T-helper 2 cell (primary cell): ENCODE measurements at places on chromosomes 6 and 20.
A peak's percentile ranks its signal among the peaks of the same experiment; 100 is the strongest.

DNA sequence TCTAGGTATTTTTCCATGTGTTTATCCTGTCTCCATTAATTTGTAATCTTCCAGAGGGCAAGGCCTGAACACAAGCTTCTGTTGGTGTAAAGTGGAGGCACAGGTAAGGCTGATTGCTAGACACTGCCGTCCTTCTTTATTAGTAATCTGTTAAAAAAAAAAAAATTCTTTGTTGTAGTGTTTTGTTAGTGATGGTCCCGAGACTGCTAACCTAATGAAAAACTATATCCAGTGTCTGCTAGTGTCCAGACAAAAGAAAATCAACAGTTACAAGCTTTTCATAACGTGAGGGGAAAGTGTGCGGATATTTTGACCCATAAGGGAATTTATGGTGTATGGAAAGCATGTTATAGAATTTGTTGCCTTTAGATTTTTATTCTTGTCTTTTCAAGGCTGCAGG lies 4.2 kb upstream of the HIVEP1 start:
- no peak for DNase-seq

DNA sequence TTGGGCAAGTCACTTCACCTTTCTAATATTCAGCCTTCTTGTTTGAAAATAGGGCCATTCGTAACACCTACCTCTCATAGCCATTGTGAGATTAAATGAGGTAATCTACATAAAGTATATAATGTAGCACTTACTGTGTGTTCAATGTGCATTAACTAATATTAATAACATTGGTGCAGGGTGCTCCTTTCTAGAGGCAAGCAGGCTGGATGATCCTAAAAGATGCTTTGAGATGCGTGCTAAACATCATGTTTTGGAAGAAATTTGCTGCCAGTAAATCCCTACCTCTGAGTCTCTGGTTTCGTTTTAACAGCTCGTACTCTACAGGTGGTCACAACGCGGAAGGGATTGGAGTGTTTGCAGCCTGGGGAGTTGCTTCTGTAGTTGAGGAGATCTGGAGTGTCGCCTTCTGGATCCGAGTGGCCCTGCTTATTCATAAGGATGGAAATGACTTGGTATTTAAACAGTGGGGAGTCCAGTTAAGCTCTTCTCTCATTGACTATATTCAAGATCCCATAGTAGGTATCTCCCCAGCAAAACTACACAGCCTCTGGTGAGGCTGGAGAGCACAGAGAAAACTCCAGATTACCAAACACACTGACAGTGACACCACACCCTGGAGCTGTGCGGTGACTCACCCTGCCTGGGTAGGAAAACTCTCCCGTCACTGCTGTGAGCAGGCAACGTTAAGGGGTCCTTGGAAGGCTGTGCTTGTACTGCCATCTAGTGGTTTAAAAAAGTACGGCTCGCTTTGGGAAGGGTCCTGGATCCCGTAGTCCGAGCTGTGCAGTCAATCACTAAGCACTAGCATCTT lies 107.9 kb downstream of the MAP3K7 start:
- peak; percentile 72 for DNase-seq

- DNase-seq: no peak
These were observed 24.2 kb downstream of the TFAP2A start for GRCh38 chr6:10390495-10391298.

GRCh38 chr6:5644523-5645185 lies 362.1 kb downstream of the NRN1 start:
- no peak for DNase-seq

DNA sequence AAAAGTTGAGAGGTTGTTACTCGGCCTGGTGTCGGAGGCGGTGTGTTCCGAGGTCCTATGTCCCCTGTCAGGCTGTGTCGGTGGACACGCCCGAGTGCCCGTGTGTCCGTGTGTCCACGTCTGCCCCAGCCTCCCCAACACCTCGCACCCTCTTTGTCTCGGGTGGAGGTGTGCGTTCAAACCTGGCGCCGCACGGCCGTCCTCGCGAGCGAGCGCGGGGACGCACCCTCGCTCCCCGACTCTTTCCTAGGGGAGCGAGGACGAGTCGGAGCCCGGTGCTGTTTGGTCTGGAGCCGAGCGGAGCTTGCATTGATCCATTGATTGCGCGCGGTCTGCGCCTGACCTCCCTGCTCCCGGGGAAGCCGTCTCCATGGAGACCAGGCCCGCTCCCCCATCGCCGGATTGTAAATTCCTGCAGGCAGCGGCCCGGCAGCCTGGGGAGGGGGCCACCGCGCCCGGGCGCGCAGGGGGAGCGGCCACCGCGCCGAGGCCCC lies 411 bp upstream of the SCUBE3 start:
- no peak for DNase-seq

DNA sequence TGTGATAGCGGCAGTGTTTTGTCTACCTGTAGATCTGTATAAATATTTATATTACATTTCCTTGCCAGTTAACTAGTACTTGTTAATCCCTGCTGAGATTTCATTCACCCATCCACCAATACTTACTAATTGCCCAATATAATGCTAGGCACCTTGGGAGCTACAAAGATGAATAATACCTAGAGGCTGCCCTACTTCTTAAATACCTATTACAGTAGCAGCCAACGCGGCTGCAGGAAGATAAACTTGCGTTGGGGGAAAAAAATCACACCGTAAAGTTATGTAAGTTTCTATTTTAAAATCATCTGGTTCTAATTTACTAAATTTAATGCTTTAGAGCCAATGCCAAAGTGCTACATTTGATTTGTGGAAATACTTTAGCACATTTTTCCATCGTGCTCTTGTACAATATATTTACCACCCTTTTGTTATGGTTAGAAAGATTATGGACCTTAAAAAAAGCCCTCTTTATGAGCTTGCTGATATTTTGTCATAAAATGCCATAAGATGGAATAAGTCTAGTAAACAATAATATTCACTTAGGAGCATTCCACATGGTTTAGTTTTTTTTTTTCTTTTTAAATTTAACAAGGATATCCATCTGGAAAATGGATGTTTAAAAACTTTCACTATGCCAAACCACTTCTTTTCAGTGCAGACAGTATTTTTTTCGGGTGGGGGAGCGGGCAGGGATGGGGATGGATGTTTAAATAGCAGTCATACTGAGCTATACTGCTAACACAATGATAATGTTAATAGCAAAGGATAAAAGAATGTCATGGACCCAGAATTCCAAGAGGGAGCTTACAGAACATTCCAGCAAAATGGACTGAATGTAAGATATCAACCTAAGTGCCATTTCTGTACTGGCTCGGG lies 13.2 kb upstream of the NEDD9 start:
- no peak for DNase-seq

- peak; percentile 26 for DNase-seq
These were observed 71.0 kb upstream of the MRAP2 start for GRCh38 chr6:83962582-83962981.

- no peak for DNase-seq
These were observed 31.8 kb upstream of the EMILIN3 start for GRCh38 chr20:41398408-41398807.

- DNase-seq: peak; percentile 25
These were observed 56.0 kb downstream of the OTOR start for GRCh38 chr20:16803965-16804792.

DNA sequence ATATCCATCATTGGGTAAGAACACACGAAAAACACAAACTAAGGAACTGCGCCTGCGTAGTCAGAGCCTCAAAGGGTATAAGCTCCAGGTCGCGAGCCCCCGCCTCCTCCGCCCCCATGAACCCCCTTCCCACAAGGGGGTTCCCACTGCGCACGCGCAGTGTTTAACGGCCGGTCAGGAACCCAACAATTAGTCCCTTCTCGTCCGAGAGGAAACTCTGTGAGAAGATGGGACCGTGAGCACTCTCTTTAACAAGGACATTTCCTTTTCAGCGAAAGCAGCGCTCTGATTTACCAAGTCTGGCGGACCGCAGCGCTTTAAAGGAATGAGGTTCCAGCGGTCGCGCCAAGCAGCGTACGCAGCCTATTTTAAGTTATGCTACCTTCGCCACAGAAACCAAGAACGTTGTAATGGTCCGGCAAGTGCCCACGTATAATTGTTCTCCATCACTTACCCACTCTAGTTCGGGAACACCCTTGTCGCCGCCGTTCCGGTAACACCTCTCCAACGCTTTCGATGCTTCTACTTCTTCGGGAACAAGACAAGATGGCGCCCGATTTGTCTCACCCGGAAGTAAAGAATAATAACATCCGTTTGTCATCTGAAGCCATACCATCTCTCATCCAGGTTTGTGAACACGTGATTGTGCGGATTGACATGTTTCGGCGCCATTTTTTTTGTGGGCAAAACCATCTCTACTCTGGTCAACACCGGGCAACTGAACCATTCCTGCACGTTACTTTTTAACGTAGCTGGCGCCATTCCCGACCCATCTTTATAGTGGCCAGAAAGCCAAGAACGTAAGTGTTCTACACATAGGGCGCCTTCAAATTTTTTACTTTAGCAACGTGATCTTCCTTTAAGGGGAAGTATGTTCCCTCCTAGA lies at the start of gene PNISR:
Gene PNISR, minus strand, starts transcription at position 548 of the 886 bp plus-strand sequence. CDS start 10,649 bp downstream, outside the sequence.
- peak; percentile 76 for DNase-seq

DNA sequence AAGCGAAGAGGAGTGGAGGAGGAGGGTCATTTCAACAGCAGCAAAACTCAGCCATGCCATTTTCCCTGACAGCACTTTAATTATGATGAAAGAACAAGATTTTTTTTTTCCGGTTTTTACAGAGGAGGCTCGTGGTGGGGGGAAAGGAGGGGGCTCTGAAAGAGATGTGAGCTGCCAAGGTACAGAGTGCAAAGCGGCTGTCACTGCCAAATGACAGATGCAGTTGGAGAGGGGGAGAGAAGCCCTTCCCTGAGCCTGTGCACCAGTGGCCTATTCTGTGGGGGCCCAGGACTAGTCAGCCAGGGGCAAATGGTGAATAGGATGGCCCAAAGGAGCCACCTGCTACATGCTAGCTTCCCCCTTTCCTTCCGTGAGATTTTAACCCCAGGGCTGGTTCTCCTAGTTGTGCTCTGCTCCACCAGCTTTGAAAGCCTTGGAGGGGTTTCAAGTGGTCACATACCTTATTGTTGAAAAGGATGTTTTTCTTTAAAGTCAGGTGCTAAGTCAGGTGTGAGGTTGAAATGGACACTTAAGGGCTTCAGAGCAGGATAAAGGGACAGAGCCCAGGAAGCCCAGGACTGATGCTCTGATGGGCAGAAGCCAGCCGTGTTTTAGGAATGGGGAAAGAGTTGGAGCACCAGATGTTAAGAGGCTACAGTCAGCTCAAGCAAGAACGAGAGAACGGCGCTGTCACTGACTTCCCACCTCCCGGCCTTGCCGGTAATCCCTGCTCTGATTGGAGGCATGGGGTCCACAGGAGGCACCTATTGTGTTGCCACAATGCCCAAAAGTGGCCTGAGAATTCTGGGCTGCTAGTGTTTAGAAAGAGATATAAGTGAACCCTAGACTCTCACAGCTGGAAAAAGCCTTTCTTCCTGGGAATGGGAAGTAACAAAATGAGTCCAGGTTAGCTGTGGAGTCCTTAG lies 24.8 kb downstream of the GNAS start:
- no peak for DNase-seq

DNA sequence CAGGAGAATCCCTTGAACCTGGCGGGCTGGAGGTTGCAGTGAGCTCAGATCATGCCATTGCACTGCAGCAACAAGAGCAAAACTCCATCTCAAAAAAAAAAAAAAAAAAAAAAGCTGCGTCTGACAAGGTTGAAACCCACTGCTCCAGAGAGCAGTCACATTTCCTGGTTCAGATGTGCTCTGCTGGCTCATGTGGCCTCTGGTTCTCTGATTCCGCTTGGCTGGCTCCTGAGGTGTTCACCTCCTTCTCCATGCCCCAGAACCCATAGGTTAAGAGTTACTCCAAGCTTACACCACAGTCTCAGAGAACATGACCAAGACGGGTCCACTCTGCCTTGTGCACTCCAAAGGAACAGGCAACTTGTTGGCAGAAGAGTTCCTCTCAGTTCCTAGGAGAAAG lies 8.8 kb upstream of the CNR1 start:
- DNase-seq: no peak

DNA sequence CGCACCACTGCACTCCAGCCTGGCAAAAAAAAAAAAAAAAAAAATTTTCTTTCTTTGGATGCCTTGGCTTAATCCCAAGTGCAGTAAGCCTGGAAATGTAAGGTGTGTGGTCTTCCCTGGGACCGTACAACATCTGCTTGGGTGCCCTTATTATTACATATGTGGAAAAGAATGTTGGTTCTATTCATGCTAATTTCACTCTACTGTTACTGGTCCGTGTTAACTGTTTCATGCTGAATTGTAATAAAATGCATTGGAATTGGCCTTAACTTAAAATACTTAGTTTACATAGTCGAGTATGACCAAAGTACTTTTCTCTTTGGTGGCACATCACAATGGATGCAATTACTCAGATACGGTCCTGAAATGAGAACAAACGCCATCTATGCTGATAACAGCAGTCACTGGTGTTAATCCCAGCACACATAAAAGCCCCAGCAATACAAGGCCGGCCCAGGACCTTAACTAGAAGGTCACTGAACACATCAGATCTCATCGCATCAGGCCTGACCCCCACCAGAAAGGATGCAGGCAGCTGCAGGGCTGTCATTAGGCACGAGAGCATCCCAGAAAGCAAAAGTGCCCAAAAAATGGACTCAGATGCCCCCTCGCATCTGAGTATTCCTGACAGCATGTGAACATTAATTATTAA lies 1.2 kb downstream of the SERPINB6 start:
- no peak for DNase-seq

GRCh38 chr20:33165416-33166055 lies 2.4 kb upstream of the BPIFA2 start:
- DNase-seq: no peak

DNA sequence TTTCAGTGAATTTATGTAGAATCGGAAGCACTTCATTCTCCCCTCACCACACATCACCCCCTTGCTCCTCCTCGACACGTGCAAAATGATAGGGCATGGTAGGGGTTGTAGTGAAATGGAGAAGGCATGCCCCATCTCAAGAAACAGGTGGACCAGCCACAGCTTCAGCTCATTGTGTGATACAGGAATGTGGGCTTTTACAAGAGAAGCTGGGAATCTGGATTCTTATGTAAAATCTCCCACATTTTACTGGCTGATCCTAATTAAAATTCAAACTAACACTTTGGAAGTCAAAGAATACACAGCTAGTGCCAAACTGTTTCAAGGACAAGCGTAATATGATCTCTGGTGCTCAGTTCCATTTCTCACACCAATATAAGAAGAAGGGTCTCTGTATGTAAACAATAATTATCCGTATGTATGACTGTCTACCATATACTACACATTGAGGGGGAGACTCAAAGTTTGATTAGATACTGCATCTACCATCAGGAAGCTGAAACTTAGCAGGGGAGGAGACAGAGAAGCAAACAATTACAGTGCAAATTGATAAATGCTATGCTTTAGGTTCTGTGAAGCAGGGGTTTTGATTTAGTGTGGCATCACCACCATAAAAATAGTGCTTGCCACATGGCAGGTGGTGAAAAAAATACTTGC lies 24.3 kb upstream of the KIAA0408 start:
- no peak for DNase-seq

DNA sequence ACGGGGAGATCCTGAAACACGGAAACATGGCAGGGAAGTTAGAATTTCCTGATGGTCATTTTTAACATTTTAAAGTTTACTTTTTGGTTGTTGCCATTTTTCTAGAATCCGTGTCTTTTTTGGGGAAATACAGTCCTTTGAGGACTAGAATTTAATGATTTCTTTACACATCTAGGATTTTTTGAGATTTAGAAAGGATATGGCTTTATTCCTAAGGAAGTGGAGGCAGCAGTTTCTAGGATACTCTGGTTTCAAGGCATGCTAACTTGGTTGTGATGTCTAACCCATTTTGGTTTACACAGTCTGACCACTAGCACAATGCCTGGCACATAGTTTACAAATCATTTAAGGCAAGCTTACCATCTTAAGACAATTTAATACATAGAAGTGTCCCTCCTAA lies 1.1 kb upstream of the ZBTB2 start:
- DNase-seq: no peak
